ENCODE measurements at places on chromosomes 1 and 21.
A peak's percentile ranks its signal among the peaks of the same experiment; 100 is the strongest.

- peak; percentile 57 for DNase-seq
Observed at GRCh38 chr1:185155600-185156287, 1.0 kb downstream of the TRMT1L start.

DNA sequence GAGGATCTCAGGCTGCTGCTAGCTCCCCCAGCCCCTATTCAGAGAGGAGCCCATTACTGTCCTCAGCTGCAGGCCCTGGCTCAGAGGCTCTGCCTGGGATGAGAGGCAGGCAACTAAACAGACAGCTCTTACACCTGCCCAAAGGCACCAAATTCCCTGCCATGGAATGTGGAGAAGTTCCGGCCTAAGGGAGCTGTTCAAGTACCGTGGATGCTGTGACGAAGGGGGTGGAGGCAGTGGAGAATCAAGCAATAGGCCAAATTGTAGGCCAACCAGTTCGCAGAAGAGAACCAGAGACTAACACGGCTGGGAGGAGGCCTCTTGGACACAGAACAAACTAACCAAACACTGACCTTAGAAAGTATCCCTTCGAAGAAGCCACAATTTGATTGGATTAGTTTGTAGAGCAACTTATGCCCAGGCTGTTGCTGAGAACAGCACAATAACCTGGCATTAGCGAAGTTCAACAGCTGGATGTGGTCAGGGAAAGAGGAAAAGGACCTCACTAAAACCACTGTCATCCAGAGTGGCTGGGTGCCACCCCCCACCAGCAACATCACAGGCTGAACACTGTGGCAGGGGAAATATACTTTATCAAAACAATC, 3.6 kb downstream of the C1orf174 start:
- DNase-seq = no peak

GRCh38 chr21:26961698-26962097, 5.2 kb downstream of the ADAMTS5 start:
- DNase-seq = no peak

DNA sequence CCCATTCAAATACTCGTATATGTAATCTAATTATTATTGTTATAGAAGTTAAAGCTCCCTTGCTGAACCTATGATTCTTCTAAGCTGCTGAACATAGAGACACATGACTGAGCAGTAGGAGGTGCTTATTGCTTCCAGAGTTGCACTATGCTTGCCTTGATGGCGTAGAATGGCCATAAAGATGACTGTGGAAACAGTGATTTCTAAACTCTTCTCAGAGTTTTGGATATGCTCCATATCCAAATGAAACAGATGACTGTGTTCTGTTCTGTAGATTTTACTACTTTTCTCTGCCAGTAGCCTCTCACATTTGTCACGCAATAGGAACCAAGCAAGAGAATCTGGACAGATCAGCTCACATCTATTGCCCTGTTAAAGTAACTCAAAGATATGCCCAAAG, 88.1 kb upstream of the CACYBP start:
- peak; percentile 4 for DNase-seq

DNA sequence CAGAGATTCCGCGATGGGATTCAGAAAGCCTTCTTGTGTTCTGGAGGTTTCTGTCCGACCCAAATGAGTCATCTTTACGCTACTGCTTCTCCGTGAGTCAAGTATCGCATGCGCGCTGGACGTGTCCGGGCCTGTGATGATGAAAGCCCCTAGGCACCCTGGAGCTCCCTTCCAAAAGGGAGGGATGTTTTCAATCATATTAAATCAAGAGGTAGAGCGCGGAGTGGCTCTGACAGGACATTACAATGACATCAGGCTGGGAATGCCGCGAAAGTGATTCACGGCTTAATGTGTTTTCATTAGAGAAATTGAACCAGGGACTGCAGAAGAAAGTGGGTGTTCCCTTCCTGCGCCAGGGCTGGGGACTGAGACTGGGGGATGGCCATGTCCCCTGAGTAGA, 48.5 kb downstream of the AJAP1 start:
- no peak for DNase-seq

DNA sequence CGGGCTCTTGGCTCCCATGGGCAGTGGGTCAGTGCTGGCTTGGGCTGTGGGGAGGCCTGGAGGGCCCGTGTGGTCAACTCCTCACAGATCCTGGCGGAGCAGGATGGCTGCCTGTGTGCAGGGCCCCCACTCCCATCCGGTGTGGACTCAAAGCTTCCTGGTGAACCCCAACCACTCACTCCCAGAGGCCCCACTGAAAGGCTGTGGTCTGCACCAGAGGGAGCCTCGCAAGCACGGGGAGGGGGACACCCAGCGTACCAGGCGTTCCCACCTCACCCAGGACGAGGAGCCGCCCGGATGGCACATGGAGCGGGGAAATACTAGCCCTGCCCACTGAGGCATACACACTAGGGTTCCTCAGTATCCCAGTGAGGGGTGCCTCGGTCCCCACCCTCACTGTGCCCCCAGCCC, 75.4 kb upstream of the ACTRT2 start:
- no peak for DNase-seq

DNA sequence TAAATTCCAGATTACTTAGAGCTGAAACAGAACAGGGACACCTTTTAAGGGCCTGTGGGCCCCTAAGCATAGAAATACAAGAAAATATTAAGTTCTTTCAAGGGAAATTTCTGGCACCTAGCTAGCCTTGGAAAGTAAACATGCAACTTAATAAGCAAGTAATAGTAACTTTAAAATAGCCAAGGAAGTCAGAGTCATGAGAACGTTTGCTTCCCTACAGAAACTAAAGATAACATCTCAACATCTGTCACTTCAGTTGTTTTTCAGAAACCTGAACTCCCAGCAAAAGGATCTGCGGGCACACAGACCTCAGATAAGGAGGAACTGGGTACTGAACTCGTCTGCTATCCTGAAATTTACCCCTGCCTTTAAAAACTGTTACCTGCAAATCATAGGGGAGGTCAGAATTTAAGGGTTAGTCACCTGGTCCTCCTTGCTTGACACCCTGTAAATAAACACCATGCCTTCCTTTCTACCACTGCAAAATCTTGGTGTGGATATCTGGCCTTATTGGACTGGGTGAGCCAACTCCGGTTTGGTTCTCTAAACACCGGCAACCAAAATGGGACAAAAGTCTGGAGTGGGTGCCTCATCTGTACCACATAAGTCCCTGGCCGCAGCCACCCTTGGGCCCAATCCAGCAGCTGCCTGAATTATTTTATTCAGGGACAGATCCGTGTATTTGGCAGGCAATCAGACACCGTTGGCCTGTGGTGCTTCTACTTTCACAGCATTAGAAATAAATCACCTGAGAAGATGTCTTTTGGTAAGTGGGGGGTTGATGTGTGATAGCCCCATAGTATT, 27.9 kb downstream of the NRDC start:
- no peak for DNase-seq

DNA sequence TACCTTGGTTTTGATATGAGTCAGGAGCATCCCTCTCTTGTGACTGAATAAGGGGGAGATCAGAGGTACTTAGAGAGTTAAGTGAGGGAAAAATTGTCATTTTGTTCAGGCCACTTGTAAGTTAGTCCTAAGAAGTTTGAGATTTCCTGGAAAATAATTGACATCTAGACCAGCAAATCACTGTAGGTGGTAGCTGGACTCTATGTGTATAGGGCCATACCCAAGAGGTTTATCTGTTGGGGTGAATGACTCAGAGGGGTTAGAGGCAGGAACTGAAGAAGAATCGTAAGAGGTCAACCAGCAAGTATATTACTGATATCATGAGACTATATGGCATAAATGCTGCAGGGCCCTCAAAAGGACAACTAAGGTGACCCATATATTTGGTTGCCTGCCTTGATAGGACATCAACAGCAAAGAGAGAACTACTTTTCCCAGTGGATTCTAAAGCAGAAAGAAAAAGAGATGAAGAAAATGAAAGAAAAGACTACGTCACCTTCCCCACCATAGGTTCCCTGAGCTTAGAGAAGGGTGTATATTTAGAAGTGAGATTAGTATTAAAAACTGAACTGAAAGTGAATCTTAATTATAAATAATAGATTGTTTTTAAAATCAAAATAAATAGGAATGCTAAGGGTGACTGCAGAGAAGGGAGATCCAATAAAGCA, 8.0 kb upstream of the RNPC3 start:
- peak; percentile 23 for DNase-seq

GRCh38 chr1:178868706-178869105, 2.2 kb downstream of the ANGPTL1 start:
- no peak for DNase-seq

DNA sequence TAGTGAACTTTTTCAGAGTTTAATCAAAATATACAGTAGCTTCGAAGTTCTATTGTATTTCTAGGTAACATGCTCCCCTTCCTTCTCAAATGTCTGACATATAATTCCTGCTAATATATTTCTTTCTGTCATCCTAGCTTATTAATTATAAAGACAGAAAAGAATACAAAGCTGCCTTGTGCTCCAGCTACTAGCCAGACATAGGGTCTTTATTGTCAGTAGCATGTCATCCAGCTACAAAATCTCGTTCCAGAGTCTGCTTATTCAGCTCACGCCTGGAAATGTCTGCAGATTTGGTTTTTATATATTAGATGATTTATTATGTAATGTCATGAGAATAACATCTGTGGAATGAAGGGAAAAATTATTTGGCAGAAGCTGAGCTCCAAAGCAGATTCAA, 1102.8 kb downstream of the BRINP3 start:
- DNase-seq = no peak

- no peak for DNase-seq
Observed at GRCh38 chr1:156095906-156096508, 13.7 kb upstream of the MEX3A start.

- no peak for DNase-seq
Observed at GRCh38 chr1:212587016-212587887, 21.3 kb upstream of the ATF3 start.

- no peak for DNase-seq
Observed at GRCh38 chr1:67217417-67217816, 51.2 kb downstream of the IL23R start.
